ENCODE measurements at places on chromosomes 3 and 15. TPM values are rescaled to one million over a fixed set of nuclear protein-coding genes. Genes with fewer than 3 reads are reported as not detected.
A peak's percentile ranks its signal among the peaks of the same experiment; 100 is the strongest.

DNA sequence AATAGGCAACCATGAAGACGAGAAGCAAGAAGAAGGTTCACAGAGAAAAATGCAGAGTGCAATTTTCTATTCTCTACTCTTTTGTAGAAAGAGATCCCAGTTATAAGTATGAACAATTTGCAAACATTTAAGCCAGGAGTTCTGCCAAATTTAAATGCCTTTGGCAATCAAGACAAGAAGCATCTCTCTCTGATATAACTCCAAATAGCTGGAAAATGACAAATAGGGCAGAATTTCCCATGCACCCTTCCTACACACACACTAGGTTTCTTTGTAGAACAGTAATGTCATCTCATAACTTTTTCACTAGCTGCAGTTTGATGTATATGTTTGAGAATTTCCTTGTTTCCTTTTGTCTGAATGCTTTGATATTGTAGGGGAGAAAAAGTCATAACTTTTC lies 333.5 kb upstream of the AZI2 start:
- no peak for DNase-seq

Gene OSTN
- total RNA-seq, result not detected

Gene USP4
- total RNA-seq, result 96.9 TPM

Gene ACOX2
- not detected for total RNA-seq

Gene STRIT1
- not detected for total RNA-seq

DNA sequence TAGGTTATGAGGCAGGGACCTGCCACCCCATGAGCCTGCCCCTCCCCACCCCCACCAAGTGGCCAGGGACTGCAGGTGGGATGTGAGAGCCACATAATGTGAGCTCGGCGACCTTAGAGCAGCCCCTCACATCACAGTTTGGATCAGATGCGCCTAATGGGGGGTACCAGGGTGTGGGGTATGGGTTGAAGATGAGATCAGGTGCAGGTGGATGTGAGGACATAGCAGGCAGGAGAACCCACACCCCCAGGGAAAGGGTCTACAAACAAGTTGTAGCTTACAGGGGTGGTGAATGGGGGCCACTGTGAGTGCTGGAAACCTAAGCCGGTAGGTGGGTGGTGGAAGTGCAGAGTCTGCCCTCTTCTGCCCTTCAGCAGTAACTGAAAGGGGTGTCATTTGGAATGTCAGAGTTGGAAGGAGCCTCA lies 94.0 kb downstream of the CORO2B start:
- no peak for DNase-seq

DNA sequence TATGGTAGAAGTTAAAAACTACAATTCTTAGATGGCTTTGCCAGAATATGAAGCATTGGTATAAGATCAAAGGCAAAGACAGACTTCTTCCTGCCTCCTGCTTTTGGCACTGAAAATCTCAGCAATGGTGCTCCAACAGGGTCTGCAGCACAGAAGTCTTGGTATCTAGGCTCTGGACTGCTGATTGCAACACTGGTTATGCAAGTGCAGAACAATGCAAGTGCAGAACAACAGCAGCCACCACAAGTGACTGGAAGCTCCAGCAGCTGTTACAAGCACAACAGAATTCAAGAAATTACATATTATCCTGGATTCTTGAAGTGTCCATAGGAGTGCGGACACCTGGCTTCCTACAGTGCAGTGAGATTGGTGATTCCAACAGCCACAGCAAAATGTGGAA lies 33.7 kb downstream of the ZBTB20 start:
- no peak for DNase-seq

Gene LRTM1
- not detected for total RNA-seq

DNA sequence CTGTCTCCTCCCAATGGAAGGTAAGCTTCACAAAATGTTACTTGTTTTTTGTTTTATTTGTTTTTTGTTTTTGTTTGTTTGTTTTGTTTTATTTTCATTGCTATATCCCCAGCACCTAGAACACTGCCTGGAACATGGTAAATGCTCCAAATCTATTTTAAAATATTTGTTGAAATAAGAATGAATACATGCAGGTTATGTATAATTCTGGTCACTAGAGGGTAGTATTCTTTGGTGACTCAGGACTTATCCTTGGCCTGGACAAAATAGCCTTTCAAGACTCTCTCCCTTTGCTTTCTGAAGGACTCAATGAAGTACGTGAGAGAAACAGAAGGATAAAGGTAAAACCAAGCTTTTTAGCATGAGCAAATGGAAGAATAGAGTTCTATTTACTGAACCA lies 46.9 kb upstream of the PPP2R3A start:
- no peak for DNase-seq

Gene MGA
- 36.0 TPM for total RNA-seq

Gene PLXNA1
- 24.0 TPM for total RNA-seq

- no peak for DNase-seq
Measured at GRCh38 chr3:151387432-151387831, 2.9 kb upstream of the P2RY12 start.

DNA sequence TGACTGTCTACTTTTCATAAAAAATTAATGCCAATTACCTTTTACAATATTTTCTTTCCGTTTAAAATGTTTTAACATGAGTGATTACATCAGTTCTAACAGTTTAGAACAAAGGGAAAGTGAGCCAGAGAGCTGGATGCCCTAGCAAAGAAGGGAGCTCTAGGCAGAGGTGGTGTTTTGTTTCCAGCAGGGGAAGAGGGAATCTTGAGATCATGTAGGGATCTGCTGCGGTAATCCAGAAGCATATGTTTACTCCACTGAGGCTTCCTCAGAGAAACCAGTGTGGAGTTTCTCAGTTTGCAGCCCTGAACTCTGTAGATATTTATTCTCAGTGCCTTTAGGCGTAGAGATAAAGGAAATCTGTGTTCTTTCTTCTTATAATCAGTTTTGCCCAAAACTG lies 399.3 kb downstream of the NLGN1 start:
- DNase-seq, result no peak

- DNase-seq, result no peak
Measured at GRCh38 chr3:49026536-49026935, 2.7 kb downstream of the IMPDH2 start.

- DNase-seq, result peak; percentile 71
Measured at GRCh38 chr3:18111796-18112232, 313.3 kb downstream of the SATB1 start.

- peak; percentile 15 for DNase-seq
Measured at GRCh38 chr15:60971732-60972131, 257.4 kb downstream of the RORA start.

Gene MORC1
- not detected for total RNA-seq

Gene SLC15A2
- 0.95 TPM for total RNA-seq

Gene TTLL13
- total RNA-seq, result 1.4 TPM

Gene SNX22
- 1.1 TPM for total RNA-seq

DNA sequence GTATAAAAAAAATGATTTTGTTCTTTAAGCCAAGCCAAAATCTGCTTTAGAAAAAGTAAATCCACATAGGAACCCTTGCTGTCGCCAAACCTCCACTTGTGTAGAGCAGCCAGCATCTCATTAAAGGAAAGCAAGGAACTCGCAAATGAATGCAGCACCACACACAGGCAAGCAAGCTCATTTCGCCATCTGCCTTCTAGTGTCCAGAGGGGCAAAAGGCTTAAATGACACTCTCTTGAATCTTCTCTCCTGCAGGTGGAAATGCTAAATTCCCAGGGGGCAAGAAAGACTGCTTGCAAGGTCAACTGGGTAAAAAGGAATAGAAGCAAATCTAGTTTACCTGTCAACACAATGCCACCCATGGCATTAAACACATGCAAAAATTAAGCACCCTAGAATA lies 2.4 kb downstream of the MB21D2 start:
- peak; percentile 74 for DNase-seq

DNA sequence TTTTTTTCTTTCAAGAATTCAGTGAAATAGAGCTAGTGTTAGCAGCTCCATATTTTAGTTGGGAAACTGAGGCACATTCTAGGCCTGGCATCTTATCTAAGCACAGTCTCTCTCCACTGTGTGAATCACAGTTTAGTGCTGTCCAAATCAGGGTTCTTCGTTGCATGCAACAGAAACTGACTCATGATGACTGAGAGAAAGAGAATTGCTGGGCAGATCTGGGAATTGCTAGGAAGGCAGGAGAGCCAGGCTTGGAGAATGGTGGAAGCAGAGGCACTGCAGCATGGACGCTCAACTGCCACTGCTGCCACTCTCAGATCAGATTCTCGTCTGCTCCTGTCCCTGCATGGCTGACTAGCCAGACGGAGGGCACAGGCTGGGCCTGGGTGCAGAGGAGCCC lies 40.7 kb upstream of the CHST2 start:
- peak; percentile 39 for DNase-seq

- no peak for DNase-seq
Measured at GRCh38 chr3:29267226-29267625, 13.6 kb upstream of the RBMS3 start.

DNA sequence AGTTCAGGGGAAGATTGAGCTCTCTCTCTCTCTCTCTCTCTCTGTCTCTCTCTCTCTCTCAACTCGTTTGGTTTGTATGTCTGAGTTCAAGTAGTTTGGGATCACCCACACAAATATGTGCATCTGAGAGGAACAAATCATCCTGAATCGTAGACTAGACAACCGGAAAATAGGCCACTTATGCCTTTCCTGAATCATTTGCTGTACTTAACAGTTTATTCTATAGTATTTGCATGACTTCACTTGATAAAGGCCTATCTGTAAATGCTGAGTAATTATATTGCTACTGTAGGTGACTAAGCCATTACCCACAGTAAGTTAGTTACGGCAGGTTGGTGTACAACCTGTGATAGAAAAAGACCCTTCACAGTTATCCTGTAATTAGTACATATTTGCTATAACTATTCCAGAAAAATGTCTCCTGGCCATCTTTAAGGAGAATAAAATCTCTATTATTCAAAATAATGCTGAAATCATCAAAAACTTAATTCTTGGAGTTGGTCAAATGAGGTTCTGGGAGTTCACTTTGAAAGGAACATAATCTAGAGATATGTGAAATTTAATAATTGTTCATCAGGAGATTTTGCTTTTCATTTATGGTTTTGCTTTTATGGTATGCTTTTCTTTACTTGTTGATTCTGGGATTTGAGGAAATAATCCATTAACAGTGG lies 31.1 kb downstream of the OXSM start:
- no peak for DNase-seq

- DNase-seq, result no peak
Measured at GRCh38 chr3:25520926-25521559, 93.0 kb downstream of the RARB start.

DNA sequence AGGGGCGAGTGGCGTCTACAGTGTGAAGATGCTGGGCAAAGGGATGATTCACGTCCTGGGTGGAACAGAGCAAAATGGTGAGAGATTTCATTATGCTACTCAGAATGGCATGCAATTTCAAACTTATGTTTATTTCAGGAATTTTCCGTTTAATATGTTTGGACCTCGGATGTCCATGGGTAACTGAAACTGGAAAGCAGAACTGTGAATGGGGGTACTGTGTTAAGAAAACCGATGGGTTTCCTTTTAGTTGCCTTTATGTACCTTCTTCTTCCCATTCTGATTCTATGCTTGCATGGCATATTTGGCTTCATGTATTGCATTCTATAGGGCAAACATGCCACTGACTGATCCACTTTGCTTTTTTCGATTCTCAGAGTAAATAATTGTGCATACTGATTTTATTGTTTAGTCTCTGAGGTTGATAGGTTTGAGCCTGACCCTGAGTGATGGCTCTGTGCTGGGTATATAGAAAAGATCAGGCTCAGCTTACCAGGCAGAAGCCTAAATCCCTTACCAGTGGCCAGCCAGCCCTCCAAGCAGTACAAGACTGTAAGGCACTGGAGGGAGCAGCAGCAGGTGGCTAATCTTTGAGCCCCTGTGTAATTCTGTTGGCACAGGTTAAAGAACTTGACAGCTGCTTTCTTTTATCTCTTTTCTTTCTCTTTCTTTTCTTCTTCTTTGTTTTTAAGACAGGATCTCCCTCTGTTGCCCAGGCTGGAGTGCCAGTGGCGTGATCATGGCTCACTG lies 4.5 kb downstream of the QTRT2 start:
- no peak for DNase-seq

Gene MB21D2
- total RNA-seq, result 8.6 TPM

- no peak for DNase-seq
Measured at GRCh38 chr15:91620229-91620628, 233.3 kb upstream of the SLCO3A1 start.

GRCh38 chr3:49135499-49135898 lies 2.6 kb upstream of the LAMB2 start:
- no peak for DNase-seq

- DNase-seq, result no peak
Measured at GRCh38 chr15:38882221-38882620, 317.6 kb upstream of the RASGRP1 start.

Gene TMEM207
- total RNA-seq, result not detected

Gene DAZL
- 0.07 TPM for total RNA-seq

DNA sequence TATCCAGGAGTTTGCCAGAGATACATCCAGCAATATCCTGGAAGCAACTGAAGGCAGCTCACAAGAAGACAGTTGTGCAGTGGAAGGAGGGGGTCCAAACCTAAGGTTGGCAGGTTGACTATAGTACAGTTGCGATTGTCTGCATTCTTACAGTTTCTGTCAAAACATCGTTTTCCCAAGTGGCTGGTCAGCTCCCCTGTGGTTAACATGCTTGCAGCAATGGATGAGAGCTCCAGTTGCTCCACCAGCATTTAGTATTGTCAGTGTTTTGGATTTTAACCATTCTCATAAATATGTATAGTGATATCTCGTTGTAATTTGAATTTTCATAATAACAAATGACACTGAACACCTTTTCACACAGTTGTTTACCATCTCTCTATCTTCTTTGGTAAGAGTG lies 31.5 kb downstream of the KLF13 start:
- DNase-seq, result no peak

DNA sequence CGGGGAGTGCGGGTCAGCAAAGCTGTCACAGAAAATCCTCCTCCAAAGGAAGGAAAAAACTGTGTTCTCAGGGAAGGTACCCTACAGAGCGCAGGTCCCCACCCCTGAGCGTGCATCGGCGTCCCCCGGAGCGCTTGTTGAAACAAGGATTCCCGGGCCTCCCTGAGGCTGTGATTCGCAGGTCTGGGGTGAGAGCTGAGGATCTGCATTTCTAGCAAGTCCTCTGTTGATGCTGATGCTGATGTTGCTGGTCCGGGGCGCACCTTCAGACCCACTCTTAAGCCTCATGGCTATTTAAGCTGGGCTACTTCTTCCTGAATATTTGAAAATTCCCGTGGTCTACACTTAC lies 226.2 kb upstream of the IGF1R start:
- DNase-seq, result no peak

Gene CYP1A1
- 0.42 TPM for total RNA-seq

Gene EIF2A
- 125 TPM for total RNA-seq

GRCh38 chr3:177934001-177934891 lies 602.0 kb upstream of the KCNMB2 start:
- DNase-seq, result no peak

- DNase-seq, result no peak
Measured at GRCh38 chr3:169354774-169355501, 308.6 kb downstream of the MECOM start.
